ENCODE measurements at places on chromosomes 7 and 10.

- no peak for DNase-seq
Observed at GRCh38 chr10:95297402-95297801, 6.6 kb upstream of the PDLIM1 start.

- no peak for DNase-seq
Observed at GRCh38 chr7:153087498-153087897, 327.9 kb downstream of the ACTR3B start.

- no peak for DNase-seq
Observed at GRCh38 chr10:97025613-97026242, 160.0 kb downstream of the SLIT1 start.

DNA sequence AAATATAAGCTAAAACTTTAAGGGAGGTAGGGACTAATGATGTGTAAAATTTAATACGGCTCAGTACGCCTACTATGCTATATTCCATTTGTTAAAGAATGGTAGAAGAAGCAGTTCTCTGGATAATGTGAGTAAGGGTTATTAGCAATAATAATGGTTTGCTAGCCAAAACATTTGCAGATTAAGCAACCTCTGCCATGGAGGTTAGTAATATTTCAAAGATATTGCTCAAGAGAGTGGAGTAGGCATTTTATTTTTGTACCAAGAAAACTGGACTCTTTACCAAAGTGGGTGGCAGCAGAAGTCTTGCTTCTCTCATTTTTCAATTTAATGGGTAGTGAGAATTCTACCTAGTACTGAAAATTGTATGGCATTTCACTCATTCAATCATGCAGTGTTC lies 158.9 kb upstream of the TMEM106B start:
- DNase-seq, result no peak

DNA sequence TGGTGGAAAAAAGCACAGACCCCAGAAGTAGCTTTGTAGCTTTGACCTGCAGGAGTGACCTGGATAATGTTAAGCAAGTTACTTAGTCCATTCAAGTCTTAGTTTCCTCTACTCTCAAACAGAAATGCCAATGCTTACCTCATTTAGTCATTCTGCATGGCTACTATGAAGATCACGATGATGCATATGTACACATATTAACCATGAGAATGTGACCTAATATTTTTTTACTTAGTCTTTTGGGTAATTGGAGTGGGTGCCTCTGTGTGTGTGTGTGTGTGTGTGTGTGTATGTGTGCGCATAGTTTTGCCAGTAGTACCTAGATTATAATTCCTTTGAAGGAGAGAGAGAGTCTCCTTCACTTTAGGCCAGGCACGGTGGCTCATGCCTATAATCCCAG lies 95.8 kb downstream of the NRP1 start:
- DNase-seq, result no peak

DNA sequence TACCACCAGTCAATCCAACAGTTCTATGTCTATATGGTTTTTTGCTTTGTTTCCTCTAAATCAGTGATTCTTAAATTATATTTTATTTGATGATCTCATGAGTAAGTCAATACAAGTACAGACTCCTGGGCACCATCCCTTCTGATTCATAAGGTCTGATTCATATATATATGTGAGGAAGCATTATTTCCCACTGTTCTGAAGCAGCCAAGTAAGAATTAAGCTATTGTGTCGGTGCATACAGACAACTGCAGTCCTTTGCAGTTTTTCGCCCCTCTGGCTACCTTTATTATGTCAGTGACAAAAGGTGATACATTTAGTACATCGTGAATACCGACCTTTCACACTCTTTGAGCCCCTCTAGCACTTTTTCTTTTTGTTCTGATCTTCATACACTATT lies 1079.6 kb upstream of the C7orf33 start:
- no peak for DNase-seq

GRCh38 chr7:125074141-125074540 lies 144.5 kb upstream of the POT1 start:
- no peak for DNase-seq

- DNase-seq, result no peak
Observed at GRCh38 chr7:120395526-120396019, 122.6 kb downstream of the KCND2 start.

- DNase-seq, result no peak
Observed at GRCh38 chr7:115177103-115177502, 255.2 kb downstream of the MDFIC start.

GRCh38 chr7:37281368-37282092 lies 167.1 kb downstream of the ELMO1 start:
- DNase-seq, result no peak

DNA sequence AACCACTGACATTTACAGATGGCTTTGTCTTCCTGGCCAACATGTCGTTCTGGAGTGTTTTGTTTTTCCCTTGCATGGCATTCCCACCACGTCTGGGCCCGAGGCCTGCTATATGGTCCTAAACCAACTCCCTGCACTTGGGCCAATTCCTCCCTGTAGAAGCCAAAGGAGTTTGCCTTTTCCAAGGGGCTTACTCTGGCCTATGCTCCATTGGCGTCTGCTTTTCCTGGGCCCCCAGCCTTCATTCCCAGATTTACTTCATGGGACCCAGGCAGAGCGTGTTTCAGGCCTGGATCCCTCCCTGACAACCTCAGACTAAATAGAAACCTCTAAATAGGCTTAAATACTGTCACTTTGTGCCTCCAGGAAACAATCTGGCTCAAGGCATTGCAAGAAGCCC lies 60.7 kb downstream of the MINDY4 start:
- no peak for DNase-seq

GRCh38 chr10:74056050-74056818 lies 58.3 kb downstream of the VCL start:
- no peak for DNase-seq

DNA sequence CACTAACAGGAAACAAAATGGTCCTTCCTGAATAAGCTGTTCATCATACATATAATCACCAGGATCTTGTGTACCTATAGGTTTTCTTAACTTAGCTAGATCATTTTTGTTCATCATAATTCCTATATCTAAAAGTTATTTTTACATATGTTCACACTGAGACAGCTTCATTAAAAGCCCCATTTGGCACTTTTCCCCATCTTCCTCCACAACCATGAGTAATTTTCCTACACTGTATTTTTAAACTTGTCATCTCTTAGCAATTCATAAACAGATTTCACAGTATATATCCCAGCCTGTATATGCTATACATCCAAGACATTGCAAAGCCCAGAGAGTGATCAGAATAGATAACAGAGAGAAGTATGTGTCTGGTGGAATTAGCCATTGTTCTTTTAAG lies 28.3 kb downstream of the ZNF365 start:
- DNase-seq, result no peak

DNA sequence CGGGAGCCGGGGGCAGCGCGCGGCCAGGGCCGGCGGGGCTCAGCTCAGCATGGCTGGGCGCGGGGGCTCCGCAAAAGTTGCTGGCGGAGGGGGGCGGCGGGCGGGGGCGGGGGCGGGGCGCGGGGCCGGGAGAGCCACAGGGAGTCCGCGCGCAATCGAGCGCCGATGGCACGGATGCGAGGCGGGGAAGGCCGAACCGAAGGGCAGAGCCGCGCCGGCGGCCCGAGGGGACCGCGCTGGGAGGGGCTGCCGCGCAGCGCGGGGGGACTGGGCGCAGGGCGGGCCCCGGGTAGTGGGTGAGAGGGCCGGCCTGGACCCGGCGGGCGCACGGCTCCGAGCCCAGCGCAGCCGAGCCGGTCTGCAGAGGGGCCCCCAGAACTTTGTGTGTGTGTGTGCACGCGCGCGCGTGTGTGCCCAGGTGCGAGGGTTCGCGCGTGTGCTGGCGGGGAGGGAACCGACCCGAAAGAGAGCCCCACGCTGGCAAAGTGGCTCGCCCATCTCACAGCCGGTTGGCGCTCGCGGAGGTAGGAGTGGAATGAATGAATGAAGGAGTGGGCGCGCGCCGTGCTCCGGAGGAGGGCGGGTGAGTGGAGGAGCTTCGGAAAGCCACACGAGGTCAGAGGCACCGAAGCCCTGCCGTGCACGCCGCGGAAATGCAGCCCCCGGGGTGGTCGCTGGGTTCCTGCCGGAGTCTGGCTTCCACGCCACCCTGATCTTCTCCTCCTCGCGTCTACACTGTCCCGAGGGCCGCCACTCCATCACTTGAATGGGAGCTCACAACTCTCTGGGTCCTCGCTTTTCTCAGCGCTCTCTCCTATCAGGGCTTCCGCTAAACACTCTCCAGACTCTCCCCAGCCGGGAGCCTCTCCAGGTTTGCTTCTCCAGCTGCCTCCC lies at the start of gene HIPK2:
HIPK2 (minus strand) TSS at position 51 of the 894 bp plus-strand sequence. CDS start 375 bp downstream, outside the sequence.
- peak; percentile 49 for DNase-seq

GRCh38 chr10:48811917-48812316 lies 127.2 kb downstream of the WDFY4 start:
- no peak for DNase-seq

DNA sequence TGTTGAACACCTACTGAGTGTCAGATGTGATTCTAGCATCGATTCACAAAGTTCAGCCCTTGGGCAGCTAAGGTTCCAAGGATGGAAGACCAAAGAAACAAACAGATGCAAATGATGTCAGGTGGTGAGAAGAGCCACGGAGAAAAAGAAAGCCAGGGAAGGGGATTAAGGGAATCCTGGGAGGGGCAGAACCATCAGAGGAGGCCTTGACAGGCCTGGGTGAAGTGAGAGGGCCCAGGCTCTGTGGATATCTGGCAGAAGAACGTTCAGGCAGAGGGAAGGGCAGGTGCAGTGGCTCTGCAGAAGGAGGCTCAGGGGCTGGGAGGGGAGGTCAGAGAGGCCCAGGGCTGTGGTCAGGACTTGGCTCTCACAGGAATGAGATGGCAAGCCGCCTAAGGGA lies 90.4 kb downstream of the C10orf105 start:
- DNase-seq, result no peak

DNA sequence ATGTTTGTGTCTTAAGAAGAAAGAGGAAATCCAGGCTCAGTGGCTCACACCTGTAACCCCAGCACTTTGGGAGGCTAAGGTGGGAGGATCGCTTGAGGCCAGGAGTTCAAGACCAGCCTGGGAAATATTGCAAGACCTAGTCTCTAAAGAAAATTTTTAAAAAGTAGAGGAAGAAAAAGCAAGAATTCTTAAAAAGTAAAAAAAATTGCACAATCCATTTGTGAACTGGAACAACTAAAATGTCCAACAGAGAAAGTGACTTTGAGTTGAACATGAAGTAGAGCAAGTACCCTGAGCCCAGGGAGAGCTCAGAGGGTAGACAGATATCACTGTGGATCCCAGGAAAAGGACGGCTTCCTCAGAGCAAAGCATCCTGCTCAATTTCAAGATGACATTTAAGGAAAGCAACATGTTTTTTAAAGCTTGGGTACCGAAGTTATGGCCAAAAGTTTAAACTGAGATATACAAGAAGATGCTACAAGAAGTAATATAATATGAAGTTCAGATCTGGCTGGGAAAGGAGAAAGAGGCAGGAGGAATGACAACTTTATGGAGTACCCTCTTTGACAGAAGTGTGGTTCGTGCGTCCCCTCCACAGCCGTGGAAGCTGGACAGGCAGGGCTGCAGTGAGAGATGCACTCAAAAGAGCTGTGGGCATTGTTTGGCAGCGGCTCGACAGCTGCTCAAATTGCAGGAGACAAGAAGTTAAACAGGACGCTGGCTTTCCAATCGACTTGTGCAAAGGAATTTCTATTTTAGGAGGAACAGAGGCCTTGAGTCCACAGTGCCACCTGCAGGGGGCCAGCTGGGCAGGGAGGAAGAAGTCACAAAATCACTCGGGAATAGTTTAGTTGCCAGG lies 201.3 kb downstream of the JCAD start:
- no peak for DNase-seq

DNA sequence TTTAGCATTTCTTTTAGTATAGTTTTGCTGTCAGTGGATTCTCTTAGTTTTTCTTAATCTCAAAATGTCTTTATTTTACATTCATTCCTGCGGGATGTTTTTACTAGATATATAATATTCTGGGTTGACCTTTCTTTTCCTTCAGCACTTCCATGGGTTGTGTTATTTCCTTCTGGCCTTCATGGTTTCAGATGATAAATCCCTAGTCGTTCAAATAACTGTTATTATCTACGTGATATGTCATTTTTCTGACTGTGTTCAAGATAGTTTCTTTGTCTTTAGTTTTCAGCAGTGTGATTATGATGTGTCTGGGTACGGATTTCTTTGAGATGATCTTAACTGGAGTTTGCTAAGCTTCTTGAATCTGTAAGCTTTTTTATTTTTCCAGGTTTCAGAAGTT lies 75.7 kb upstream of the ELN start:
- DNase-seq, result no peak

DNA sequence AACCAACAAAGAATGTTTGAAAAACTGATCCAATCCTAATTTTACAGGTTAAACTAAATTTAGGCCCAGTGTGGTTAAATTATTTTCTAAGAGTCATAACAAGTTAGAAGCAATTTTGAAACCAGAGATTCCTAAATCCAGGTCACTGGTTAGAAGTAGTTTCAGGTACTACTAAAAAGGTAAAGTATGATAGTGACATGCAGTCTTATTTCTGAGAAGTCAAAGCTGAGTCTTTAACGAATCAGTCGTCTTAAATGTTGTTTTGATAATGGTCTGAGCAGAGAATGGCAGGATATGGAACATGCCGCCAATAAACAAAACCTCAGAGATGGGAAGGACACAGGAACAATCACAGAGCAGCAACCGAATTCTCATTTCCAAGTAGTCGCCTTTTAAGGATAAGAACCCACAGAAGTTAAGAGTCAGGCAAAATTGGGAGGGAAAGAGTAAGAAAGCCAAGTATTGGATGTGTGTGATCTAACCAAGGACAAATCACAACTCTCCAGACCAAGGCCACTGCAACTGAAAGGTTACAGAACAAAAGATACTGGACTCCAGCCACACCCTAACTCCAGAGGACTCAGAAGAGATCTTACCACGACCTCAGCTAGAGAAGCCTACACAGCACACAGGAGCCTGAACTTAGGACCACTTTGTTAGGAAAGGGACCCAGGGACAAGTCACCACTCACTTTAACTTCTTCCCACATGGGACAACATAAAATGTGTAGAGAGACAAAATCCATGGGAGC lies 19.7 kb downstream of the TMEM243 start:
- DNase-seq, result no peak

- DNase-seq, result no peak
Observed at GRCh38 chr10:129764011-129764900, 199.8 kb downstream of the EBF3 start.

- no peak for DNase-seq
Observed at GRCh38 chr10:6239213-6239991, 36.7 kb downstream of the PFKFB3 start.

DNA sequence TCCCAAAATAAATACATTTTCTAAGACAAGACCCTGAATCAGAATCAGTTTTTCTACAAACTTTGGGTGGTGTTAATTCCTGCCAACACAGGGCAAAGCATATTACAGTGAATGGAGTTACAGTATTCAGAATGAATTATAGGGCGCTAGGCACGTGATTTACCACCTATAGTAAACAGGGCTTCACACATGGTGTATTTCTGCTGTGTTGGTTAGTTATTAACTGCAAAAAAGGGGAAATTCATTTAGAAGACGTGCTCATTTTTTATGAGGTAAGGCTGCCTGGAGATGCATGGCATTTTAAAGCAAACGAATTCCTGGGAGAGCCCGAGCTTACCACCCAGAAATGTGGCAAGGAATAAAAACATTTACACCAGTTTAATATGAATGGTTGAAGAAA lies 393.8 kb downstream of the LRMDA start:
- no peak for DNase-seq

Data from DMS79 treated with DMSO at 0.1 percent for 48 hours (cell line).